HT1080 (cell line): ENCODE measurements at places on chromosomes 16 and 17. TPM values are rescaled to one million over a fixed set of nuclear protein-coding genes. Genes with fewer than 3 reads are reported as not detected.

GRCh38 chr17:61478790-61479492 is 26.7 kb downstream of the TBX4 start:
- DNase-seq, result no peak

- DNase-seq, result peak; percentile 32
Observed at GRCh38 chr17:43940630-43941029, 1.6 kb downstream of the PPY start.

DNA sequence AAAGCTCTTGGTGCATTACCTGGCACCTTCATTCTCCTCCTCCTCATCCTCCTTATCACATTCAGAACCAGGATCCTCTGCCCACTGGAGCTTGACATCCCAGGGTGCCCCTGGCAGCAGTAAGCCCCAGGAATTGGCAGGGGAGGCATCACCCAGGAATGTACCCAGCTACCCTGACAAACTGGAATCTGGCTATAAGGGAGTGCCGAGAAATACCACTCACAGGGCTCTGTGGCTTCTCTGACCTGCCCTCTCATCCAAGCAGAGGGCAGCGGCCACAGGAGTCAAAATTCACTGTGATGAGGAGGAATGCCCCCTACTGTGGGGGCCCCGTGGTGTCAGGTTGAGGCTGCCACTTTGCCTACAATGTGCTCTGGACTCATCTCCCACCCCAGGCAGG is 19.6 kb downstream of the MPP3 start:
- DNase-seq, result no peak

DNA sequence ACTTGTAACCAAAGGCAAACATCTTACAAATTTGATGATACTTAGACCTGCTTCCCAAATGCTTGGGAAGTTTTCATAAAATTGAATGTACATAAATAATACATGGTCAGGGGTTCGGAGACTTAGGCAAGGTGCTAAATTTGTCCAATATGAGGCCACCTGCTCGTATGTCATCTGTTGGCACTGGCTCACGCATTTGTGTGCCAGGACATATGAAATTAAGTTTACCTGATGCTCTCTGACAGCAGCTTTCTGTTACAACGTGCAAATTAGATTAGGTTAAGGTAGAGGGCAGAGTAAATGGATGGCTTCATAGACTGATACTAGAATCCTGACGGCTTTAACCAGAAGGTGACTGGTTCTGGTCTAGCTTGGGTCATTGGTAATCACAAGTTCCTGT is 970.3 kb upstream of the RBFOX1 start:
- DNase-seq, result no peak

- DNase-seq, result no peak
Observed at GRCh38 chr17:72578817-72579470, 458.1 kb downstream of the SOX9 start.

DNA sequence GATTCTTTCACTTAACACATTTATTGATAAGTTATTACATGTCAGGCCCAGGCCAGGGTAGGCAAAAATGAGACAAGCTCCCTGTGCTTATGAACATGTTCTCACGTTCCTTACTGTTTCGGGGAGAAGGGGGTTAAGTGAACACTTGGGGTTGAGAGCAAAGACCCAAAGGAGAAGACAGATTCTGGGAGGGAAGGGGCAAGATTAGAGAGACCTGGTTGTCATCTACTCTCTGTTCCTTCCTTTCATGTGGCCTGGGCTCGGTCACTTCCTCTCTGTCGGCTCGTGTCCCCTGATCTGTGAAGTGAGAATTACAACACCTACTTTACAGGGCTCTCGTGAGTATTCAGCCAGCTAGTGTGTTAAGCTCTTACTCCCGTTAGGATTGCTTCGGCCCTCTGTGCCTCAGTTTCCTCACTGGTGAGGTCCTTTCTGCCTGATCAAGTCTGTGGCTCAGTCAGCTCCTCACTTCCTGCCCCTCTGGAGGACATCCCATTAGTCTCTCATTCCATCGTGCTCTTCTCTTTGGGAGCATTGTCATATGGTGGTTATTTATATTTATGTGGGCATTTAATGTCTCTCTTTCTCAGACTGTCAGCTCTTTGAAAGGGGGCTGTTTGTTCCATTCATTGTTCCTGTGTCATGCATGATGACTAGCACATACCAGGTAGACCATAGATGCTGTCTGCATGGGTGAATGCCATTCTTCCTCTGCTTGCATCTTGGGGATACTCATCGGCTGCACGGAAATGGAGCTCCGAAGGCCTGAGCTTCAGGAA is 38.9 kb downstream of the PLCG2 start:
- no peak for DNase-seq

DNA sequence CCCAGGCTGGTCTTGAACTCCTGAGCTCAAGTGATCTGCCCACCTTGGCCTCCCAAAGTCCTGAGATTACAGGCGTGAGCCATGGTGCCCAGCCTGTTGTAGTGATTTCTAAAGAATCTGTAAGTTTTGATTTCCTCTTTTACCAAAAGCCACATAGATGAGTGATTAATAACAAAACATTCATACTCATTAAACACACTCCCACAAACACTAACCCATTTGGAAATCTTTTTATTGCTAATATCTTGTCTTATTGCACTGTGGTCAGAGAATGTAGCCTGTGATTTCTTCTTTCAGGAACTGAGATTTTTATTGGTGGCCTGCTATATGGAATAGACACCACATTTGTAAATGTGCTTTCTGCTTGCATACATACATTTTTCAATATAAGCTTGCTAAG is 31.6 kb downstream of the MYH10 start:
- no peak for DNase-seq

DNA sequence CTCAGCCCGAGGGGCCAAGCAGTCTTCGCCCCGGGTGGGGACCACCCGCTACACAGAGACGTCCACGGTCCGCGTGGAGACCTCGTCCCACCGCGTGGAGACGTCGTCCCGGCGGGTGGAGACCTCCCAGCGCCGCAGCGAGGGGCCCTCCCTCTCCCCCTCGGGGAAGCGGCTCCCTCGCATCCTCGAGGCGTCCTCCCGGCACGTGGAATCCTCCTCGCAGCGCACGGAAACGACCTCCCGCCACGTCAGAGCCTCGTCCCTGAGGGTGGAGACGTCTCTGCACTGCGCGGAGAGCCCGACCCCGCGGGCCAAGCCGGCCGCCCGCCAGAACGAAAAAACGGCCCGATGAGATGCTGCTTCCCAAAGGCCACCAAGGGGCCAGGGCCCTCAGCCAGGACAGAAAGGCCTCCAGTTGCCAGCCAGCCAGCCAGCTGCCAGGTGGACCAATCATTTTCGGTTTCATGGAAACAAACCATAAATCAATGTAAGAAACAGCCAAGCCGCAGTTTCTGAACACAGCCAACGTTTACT is 424 bp downstream of the C17orf100 start:
- no peak for DNase-seq

- DNase-seq, result peak; percentile 72
Observed at GRCh38 chr17:20226814-20227482, 217.8 kb downstream of the SPECC1 start.

DNA sequence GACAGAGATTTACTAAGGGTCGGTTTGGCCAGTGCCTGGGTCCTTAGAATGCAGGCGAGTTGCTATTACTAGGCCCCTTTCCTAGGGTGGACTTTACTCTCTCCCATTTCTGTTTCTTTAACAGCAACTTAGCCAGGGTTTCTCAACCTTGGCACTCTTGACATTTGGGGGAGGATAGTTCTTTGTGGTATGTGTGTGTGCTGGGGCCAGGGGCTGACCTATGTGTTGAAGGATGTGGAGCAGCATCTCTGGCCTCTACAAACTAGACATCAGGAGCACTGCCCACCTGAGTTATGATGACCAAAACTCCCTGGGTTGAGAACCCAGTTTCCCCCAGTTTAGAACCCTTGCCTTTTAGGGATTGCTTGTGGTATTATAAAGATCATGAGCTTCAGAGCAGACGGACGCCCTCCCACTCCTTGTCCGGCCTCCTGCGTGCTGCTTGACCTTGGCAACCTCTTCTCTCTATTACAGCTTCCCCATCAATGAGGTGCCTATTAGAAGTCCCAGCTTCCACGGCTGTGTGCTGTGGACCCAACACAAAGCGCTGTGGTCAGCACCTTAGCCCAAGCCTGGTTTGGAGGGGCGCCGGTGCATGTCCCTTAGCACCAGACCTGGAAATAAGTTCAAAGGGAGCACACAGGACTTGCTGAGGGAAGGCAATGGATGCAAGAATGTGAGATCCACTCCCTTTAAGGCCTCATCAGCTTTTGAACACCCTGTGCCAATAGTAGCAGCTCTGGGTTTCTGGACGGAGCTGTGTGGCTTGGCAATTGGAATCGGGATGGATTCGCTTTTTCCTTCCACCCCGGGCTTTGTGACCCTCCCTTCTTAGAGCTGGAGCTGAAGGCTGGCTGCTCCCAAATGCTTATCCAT is 239.2 kb upstream of the MAF start:
- no peak for DNase-seq

GRCh38 chr17:74110467-74110866 is 93.0 kb upstream of the RPL38 start:
- DNase-seq, result no peak

- peak; percentile 60 for DNase-seq
Observed at GRCh38 chr16:84941921-84942320, 69.4 kb downstream of the ZDHHC7 start.

GRCh38 chr16:68508013-68508412 is 31.1 kb upstream of the ZFP90 start:
- DNase-seq, result no peak

DNA sequence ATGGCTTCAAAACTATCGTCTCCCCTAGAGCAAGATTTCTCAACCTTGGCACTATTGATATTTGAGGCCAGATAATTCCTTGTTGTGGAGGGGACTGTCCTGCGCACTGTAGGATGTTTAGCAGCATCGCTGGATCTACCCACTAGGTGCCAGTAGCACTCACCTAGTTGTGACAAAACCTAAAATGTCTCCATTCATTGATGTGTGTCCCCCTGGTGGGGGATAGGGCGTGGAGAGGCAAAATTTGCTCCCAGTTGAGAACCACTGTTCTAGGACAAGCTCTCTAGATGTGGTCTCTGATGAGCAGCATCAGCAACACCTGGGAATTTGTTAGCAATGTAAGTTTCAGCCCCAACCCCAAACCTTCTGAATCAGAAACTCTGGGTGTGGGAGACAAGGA is 259.0 kb downstream of the XYLT1 start:
- DNase-seq, result no peak

DNA sequence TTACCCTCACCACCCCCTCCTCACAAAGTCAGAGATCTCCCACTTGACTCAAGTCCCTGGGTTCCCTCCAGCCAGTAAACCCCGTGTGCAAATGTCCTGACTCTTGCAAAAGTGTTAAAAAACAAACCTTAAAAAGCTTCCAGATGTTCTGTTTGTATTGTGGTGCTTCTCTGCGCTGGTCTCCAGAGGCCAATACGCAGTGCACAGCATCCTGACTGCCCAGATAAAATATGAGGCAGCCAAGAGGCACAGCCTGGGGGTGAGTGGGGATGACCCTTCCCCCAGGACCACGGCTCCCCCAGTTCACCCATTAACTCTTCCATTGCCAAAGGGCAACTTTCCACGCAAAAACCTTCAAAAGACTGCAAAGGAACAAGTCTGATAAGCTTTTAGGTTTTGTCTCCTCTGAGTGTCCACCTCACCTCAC is 291.8 kb downstream of the SOX9 start:
- no peak for DNase-seq

GRCh38 chr17:75277664-75278071 is 6.6 kb upstream of the MIF4GD start:
- DNase-seq, result no peak

DNA sequence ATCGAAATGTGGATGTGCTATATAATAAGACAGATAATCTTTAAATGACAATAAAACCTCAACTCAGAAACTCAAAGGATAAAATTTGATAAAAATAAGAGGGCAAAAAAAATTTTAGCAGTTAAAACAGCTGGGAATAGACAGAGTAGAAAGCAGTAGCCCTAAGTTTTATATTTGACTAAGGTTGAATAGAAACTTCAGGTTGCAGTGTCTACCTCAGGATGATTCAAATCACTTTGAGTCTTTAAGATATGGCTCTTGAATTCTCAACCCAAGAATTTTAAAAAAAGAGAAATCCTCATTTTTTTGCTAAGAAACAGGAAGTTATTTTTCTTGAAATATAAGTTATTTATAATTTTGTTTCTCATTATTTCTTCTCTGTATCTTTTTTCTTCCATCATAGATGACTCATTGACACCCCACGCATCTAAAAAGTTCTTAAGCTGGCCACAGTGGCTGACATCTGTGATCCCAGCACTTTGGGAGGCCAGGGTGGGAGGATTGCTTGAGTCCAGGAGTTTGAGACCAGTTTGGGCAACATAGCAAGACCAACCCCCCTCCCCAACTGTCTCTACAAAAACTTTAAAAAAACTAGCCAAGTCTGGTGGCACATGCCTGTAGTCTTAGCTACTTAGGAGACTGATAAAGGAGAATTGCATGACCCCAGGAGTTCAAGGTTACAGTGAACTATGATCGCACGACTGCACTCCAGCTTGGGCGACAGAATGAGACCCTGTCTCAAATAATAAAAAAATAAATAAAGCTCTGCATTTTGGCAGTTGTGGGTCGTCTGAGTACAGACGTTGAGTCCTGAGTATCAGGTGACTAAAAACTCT is 23.9 kb downstream of the NFAT5 start:
- DNase-seq, result no peak

DNA sequence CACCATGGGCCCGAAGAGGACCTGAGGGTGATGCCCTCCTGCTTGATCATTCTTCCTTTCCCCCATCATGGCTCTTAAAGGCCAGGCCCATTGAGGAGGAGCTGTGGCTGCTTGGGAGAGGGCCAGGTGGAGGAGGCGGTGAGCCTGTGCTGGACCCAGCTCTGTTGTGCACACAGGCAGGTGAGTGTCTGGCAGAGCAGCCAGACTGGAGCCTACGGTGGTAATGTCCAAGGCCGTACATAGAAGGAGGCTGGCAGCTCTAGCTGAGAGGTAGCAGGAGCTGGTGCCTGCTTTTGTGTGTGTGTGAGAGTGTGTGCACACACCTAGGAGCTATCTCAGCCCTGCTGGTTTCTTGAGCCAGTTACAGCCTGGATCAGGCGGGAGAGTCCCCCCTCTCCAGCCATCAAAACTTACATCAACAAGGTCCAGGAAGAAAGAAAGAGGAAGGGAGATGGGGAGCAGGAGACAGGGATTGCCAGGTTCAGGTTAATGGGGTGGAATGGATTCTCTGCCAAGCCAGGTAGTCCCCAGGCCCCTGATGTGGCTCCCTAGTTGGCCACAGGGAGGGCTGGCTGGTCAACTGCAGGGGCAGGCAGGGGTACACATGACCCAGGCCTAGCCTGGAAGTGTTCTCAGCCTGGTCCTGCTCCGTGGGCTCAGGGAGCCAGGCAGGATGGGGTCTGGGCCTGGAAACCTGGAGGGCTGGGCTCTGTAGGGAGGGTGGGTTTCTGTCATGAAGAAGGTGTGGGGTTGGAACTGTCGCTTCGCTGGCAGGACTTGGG is 107.1 kb downstream of the RAP1GAP2 start:
- DNase-seq, result no peak

- no peak for DNase-seq
Observed at GRCh38 chr16:86923656-86924055, 345.3 kb downstream of the FOXL1 start.

- no peak for DNase-seq
Observed at GRCh38 chr16:11409398-11409797, 64.1 kb downstream of the RMI2 start.

IGFBP4 gene
- total RNA-seq, result 0.07 and 0.14 TPM in 2 replicates

ZPBP2 gene
- not detected in 2 replicates for total RNA-seq

TEKT5 gene
- 0.11 TPM in 1 of 2 replicates, not detected in the other for total RNA-seq

PNPO gene
- total RNA-seq, result 42.5 and 55.6 TPM in 2 replicates

KRTAP16-1 gene
- total RNA-seq, result not detected in 2 replicates

MPP3 gene
- total RNA-seq, result 10.6 and 12.5 TPM in 2 replicates
